ENCODE measurements at places on chromosomes 5 and 9.

DNA sequence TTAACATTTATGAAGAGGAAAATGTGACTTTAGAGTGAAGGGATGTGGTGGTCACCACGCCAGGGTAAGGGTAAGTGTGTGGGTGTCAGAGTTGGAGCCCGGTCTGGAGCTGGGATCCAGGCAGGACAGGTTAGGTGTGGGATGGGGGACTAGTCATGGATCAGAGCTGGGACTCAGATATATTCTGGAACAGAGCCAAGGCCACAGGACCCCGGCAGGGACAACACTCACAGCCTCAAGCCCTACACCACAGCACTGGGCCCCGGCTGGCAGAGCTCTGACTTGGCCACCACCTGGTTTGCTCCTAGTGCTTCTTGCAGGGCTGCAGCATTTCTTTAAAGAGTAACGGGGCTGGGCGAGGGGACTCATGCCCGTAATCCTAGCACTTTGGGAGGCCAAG lies 47.4 kb downstream of the C5orf15 start:
- DNase-seq = no peak

DNA sequence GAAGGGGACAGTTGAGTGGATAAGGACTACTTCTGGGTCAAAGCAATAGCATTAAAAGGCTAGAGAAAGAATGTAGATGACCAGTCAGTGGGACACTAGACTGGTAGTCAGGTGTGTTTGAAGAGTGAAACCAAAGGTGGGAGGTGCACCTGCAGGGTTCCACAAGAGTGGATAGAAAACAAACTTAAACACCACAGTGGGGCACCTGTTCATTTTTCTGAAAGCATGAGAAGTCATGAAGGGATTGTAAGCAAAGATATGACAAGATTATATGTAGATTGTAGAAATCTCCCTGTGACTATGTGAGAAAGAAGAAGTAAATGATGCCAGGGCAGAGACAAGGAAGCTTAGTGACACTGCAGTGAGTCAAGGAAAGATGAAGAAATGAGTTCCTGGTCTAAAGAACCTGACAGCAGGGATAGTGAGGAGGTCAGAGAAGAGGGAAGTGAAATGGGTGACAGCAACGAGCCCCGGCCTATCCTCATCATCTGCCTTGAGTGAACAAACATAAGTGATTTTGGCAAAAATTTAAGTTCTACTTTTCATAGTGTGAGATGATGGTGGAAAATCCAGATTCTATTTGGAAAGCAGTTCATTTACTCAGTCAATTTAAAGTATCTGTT lies 296.9 kb downstream of the TLE4 start:
- no peak for DNase-seq

DNA sequence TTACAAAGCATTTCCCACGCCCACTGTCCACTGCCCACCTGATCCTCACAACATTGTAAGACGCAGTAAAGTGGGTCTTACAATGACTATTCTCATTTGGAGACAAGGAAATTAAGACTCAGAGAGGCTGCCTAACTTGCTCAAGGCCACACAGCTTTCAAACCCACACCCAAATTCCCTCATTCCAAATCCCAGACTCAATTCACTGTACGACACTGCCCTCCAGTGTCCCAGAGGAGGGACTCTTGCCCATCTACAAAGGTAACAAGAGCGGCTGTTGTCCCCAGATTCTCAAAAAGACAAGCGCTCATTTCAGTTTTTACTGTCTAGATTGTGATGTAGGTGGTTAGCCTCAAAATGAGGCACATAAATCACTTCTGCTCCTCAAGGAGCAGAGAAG lies 184.6 kb downstream of the ACTL7B start:
- DNase-seq = peak; percentile 57

DNA sequence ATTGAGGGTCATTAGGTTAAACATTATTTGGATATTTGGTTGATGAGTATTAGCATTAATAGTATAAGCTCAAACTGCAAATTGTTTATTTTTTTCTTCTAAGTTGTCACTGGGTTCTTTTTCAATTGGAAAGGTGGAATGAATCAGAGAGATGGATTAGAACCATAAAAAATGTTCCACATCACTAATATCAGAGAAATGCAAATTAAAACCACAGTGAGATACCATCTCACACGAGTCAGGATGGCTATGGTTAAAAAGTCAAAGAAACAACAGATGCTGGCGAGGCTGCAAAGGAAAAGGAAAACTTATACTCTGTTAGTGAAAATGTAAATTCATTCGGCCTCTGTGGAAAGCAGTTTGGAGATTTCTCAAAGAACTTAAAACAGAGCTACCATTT lies 122.8 kb downstream of the CCDC192 start:
- DNase-seq = no peak

DNA sequence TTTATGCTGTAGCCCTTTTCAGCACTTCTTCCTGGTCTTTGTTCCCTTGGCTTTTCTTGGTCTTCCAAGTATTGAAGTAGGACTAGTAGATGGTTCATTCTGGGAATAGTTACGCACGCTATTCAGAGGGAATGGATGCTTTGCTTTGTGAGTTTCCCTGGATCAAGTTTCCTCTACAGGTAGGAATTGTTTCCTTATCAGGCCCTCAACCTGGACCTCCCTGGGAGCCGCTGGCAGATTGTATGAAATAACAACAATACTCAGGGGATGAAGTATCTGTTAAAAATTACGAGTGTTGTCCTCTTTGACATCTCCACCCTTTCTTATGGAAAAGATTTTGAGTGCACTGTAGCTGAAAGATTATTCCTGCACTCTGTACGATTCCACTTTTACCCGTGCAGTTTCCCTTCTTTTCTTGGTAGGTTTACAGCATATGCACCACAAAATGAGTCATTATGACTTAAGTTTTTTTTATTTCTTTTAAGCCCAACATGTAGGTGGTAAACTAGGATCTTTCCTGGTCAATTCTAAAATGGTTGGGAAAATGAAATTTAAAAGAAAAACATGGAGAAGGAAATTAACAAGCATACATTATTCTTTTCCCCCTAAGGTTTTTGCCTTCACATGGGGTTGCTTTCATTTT lies 57.9 kb downstream of the ARHGAP26 start:
- no peak for DNase-seq

DNA sequence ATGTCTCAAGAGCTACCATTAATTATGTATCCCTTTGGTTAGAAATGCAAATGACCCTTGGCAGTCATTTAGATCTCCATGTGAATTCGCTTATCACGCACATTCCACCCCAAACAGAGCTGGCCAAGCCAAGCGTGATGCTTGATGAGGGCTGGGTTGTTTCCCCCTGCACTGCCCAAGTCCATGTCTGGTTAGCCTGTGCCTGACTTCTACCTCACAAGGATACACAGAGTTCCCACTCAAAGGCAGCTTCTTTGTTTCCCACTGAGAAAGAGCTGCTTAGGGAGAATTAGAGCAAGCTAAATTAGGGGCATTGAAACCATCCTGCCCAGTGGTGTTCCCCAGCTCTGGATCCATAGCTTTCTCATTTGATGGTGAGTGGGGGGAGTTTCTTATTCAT lies 87.2 kb downstream of the FSTL4 start:
- no peak for DNase-seq

DNA sequence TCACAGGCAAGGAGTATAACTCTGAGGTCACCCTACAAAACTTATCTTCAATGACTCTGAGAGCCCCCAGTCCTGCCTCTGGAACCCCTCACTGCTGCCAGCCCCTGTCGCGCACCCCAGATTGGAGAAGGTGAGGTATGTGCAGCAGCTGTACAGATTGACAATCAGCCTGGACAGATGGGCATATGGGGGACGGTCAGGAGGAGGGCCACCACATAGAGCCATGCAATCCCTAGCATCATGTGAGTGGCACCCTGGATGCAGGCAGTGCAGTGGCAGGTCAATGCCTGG lies 90.1 kb downstream of the LMX1B start:
- no peak for DNase-seq
